ENCODE measurements at places on chromosomes 6 and 20.

DNA sequence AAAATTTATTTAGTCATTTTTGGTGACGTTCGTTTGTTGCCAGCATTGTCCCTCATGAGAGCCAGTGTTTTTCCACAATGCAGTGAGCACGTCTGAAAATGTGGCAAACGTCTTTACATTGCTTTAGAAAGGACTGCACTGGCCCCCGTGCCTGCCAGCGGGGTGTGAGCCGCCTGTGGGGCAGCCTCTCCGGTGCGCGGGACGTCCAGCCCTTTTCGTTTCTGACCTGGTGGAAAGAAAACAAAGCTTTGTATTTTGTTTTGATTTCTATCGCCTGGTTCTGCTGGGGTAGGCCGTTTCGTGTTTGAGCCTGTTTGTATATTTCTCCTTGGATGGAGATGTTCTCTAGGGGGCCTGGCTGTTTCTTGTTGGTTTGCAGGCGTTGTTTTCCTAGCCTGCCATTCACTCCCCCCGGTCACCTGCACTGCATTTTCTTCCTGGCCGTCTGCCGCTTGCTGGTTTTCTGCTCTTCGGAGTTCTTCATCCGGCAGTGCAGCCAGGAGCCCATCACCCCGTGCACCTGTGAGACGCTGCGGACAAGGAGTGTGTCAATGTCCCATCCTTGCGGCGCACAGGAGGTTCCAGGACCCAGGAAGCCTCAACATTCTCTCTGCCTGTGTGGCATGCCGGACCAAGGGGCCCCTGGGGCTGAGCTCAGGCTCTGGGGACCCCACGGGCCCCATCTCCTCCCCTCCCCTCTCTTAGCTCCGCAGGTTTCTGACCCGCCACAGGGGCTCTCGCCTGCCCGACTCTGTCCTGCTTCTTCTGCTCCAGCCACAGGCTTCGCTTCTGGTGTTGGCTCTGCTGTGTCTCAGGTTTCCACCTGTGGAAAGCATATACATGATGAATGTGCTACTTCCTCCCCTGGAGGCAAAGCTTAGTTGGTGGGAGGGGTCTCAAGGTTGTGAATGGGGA is 100.5 kb downstream of the CDH4 start:
- no peak for DNase-seq

GRCh38 chr6:6781873-6782227 is 193.3 kb downstream of the LY86 start:
- no peak for DNase-seq

GRCh38 chr20:29741594-29741893 is 1515.9 kb upstream of the DEFB115 start:
- DNase-seq = no peak

DNA sequence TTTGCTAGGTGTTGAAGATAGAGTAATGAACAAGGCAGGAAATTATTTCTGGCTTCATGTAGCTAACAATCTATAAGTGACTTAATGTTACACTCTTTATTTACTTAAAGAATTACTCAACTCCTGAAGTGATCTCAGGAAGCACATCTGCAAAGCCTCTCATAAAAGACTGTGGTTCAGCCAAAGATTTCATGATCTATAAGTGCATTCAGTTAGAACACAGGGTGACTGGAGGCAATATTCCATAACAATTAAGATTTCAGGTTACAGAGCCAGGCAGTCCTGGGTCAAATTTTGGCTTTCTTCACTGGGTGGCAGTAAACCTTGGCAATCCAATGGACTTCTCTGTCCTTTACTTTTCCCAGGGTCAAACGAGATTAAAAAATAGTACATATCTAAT is 204.0 kb downstream of the TPBG start:
- DNase-seq = no peak

DNA sequence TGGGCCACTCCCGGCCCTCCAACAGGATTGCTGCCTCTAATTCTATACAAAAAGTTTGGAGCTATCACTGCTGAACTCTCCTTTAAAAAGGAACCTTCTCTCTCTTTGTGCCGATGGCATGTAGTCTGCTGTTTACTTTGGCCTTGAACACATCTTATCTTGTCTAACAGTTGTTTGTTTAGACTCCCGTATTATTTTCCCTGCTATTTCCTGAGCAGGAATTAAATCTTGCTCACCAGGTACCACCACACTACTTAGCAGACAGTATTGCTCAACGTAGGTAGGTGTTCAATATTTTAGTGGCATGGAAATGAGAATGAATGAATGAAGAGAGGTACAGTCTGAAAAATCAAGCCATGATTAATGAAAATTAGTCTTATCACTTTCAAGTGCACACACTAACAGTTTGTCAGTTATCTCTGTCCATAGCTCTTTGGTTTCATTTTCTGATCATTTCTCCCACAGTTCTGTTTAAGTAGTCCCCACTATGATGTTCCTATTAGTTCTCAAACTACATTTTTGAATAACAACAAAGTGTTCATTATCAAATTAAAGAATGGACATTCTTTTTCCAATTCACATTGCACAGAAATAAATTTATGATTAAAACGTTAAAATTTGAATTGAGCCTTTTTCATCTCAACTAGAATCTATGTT is 6.8 kb upstream of the HEY2 start:
- DNase-seq = no peak

DNA sequence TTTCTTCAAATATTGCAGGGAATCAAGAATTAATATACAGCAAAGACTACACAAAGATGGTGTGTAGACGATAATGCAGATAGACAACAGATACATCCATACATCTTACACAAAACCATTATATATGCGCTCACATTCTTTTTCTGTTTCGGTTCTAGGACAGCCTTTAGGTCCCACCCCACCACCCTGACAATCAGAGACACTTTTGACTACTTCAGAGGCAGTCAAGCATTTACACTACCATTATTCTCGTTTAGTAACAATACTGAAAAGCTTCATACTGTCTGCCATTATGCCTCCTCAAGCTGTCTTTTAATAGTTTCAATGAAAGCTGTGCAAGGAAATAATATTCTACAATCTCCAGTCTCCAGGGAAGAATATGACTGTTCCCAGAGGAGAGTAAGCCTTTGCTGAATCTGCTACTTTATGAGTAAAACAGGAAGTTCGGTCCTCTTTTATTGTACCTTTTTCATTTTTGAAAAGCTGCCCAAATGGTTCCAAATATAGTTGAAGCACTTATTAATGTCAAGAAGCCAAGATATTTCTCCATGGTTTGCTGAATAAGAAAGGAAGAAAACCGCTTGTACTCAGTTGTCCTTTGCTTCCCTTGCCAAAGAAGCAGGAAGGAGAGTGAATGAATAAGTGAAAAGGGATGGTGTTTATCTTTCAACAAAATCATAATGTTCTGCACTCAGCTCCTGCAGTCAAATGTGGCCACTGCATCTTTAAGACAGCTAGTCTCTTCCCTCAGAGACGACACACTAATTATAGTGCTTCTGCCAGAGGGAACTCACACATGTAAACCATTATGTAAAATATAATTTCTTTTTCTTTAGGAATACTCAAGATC is 468.3 kb downstream of the CDC5L start:
- DNase-seq = no peak

DNA sequence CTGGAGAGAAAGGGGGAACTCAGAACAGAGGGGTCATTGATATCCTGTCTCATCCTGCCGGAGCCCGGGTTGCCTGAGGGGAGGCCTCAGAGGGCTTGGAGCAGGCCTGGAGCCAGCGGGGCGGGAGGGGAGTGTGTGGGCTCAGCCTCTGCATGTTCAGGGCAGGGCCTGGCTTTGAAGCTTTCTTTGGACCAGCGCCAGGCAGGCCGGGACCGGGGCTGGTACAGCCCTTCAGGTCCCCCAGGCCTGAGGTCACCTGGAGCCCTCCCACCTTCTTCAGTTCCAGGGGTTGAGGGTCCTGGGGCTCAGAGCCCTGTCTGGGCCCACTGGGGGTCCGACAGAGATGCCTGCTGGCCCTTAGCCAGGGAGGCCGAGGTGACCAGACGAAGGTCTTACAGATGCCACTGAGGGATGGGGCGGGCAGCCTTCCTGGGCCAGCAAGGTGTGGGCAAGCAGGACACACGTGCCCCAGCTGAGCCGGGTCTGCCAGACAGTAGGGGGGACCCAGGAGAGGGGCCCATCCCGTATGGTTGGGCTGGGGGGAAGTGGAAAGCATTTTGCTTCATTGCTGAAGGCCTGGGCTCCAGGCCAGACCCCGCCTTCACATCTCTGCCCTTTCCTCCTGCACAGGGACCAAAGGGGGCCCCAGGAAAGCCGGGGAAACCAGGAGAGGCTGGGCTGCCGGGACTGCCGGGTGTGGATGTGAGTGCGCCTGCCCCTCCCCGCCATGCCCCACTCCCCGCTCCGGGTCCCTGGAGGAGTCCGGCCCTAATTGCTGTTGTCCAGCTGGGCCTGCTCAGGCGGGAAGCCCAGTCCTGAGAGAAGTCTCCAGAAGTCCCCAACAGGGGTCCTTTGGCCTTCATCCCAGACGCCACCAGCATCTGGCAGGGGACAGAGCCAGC is 2.0 kb downstream of the COL9A3 start:
- no peak for DNase-seq

DNA sequence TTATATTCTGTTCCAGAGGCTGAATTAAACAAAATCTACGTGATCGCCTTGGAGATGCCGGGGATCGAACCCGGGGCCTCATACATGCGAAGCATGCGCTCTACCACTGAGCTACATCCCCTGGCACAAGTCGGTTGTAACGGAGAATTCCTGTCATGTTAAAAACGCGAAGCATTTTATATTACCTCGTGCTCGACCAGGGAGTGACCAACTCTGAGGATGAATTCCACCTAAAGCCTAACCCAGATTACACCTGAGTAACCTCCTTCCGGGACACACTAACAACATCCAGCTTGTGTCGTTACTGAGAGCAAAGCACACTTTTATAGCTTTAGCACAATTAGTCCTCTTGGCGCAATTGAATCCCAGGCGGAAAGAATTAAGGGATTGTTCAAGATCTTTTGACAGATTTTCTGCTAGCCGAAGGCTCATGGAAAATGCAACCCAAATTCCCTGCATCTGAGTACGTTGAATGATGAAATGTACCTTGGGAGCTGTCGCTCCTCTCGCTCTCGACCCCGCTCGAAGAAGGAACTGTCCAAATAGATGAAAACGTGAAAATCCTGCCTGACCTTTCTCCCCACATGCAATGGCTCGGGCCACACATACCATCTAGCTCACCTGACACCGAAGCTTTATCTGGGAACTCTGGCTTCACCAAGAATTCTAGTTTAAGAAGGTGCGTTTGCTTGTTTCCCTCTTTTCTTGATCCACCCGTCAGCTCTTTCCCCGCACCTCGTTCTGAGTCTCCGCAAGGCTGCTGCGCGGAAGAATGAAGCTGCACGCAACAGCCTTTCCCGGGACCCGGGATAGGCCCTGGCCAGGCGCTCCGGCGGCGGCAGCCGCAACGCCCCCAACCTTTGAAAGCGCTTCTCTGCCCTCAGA is 148.3 kb downstream of the GPX5 start:
- no peak for DNase-seq

- DNase-seq = no peak
Measured at GRCh38 chr6:85494547-85495536, 45.0 kb downstream of the NT5E start.

Data from GF-D8 (cell line).